Stimulated activated CD8-positive, alpha-beta memory T cell treated with anti-CD3 and anti-CD28 coated beads, Interleukin-4, amount 100 ng/mL, for 4 hours (primary cell): ENCODE measurements at places on chromosomes 5 and 9.

DNA sequence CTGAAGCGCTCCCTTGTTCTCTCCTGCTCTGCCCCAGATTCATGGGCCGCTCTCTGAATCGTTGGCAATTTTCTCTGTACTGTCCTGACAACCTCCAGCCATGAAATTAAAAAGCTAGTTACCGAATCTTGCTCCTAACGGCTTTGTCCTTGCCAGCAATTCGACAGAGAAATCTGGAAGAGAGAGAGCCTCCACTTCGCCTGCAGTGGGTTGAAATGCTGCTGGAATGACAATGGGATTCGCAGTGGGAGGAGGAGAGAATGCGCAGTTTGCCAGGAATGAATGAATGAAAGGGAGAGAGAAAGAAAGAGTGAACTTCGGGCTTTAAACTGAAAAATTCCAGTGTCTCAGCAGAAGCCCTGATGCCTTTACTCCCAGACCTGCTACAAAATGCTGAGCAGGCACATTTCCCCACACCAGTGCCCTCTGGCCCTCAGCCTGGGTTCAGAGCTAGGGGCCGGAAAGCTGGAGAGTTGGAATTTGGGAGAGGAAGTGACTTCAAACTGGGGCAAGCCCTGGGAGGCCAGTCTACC lies 11.5 kb upstream of the BOD1 start:
- DNase-seq = no peak

GRCh38 chr9:136237486-136238341 lies 7.9 kb downstream of the QSOX2 start:
- DNase-seq = no peak

DNA sequence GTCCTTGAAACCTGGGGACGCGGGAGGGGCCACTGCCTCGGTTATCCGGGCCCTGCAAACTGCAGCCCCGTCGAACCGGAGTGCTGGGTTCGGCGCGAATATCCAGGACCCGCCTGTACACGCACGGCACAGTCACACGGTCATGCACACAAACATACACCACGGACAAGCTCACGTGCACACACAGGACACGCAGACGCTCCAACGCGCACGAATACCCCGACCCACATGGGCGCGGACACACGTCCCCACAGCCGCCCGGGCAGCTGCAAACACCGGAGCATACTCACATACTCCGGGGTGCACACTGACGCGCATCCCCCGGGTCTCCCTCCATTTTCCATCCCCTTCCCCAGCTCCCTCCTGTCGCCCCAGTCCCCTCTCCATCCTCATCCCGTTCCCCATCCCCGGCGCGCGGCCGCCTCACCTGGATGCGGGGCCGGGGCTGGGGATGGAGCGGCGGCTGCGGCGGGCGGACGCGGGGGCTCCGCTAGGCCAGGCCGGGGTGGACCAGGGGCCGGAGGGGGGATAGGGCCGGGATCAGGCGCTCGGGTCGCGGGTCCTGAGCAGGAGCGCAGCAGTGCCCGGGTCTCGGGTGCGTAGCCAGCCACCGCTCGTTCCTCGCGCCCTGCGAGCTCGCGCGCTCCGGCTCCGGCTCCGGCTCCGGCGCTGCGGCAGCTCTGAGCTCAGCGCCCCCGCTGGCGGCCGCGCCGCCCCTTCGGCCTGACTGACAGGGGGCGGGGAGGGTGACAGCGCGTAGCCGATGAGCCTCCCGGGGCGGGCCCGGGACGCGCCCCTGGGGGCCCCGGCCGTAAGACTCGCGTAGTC lies at the start of the genes EIF4E1B and SNCB:
TSS of gene EIF4E1B (plus strand) at position 823 of the 828 bp plus-strand sequence. CDS start 12,113 bp downstream, outside the sequence.
TSS of gene SNCB (minus strand) at position 682 of the 828 bp plus-strand sequence. CDS start 880 bp downstream, outside the sequence.
- DNase-seq = peak; percentile 31

- DNase-seq = no peak
These were observed 133.4 kb downstream of the SUSD1 start for GRCh38 chr9:112041536-112042243.

DNA sequence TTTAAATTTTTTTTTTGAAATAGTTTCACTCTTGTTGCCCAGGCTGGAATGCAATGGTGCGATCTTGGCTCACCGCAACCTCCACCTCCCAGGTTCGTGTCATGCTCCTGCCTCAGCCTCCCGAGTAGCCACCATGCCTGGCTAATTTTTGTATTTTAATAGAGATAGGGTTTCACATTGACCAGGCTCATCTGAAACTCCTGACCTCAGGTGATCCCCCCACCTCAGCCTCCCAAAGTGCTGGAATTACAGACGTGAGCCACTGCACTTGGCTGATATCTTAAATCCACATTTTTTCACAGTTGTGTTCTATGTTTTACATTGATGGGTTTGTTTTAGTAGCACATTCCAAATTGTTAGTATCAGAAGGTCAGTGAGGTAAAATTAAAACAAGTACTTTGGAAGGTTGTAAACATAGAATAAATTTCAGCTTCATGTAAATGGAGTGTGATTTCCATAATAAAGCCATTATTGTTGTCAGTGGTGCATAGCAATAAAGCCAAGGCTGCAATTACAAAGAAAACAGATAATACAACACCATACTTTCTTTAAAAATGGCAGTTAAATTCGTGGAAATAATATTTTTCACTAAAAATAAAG lies 287.2 kb downstream of the ARRDC3 start:
- no peak for DNase-seq

DNA sequence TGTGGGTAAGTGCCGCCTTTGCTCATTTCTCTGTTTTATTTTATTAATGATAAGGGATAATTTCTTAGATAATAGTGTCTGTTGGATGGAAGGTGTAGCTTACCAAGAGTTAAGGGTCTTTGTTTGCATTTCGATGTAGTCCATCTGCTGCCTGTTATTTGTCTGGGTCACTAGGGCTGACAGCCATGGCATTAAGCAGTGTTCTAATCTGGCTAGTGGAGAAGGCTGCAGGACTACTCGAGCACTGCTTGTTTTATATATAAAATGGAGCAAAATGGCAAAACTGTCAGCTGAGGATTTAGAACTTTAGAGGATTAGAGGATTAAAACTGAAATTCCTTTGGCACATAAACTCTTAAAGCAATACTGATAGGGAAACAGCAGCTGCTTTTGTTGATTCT lies 67.5 kb downstream of the C7 start:
- DNase-seq = no peak

GRCh38 chr9:17082343-17083064 lies 52.3 kb upstream of the CNTLN start:
- DNase-seq = no peak

DNA sequence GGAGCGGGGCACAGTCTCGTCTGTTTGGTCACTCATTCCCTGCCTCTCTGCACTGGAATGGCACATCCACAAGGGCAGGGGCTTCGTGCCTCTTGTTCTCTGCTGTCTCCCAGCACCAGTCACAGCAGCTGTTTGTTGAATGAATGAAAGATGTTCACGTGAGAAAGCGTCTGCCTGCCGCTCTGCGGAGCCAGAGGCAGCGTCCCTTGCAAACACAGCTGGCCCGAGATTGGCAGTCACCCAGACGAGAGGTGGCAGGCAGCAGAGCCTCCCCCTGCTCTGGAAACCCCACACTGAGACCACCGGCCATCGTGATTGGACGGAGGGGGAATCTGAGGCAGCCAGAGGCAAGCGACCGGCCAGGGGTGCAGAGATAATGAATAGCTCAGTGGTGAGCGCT lies 6.0 kb upstream of the FAM163B start:
- DNase-seq = no peak

DNA sequence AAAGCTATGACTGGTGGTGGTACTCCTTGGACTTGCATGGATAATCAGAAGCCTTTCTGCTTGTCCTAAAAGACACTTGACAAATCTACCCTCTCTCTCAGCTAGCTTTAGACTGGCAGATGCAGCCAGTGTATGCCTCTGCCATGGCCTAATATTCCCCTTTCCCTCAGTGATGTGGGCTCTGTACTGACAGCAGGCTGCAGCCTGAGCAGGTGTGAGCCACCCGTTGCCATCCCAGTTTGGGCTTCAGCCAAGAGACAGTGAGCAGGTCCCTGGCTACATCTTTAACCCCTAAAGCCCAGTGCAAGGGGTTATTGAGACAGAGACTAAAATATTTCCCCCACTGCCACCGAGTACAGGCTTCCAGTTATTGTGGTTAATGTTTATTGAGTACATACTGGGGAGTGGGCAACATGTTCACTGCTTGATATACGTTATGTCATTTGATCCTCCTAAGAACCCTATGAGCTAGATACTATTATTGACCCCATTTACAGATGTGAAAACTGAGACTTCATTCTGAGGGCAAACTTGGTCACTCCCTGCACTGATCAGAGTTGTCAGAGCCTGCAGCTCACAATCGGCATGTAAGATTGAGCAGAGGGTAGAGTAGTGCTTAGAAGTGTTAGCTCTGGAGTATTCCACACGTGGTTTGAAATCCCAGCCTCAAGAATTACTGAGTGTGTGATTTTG lies 254.2 kb downstream of the ARHGAP26 start:
- no peak for DNase-seq

DNA sequence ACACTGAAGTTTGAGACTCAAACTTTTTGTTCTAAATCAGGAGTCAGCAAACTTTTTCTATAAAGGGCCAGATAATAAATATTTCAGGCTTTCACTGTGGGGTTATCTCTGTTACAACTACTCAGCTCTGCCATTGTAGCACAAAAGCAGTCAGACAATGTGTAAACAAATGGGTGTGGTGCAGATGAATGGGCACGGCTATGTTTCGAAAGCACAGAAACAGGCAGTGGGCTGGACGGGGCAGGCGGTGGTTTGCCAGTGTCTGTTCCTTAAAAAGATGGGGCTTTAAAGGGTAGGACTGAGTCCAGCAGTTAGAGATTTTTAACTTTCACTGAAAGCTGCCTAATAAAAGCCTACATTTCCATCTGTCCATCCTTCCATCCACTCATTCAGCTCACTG lies 48.9 kb downstream of the PFDN1 start:
- DNase-seq = no peak

DNA sequence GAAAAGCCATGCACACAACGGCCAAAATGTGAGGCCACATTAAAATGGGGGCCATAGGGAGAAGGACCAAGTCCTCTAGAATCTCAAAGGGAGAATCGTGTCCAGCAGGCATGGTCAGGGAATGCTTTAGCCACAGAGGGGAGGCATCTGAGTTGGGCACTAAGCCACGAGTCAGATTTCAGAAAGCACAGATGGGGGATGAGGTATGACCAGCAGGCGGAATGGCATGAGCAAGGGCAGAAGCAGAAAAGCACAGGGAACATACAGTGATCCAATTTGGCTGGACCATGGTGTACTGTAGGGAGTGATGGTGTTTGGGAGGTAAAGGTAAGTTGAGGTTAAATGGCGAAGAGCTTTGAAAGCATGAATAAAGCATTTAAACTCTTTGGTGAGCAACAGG lies 214.6 kb downstream of the TLE1 start:
- DNase-seq = no peak

GRCh38 chr9:6055216-6055615 lies 39.8 kb upstream of the RANBP6 start:
- no peak for DNase-seq

- no peak for DNase-seq
These were observed 87.0 kb upstream of the CCL21 start for GRCh38 chr9:34796924-34797323.
